ENCODE measurements at places on chromosomes 12 and 14.

GRCh38 chr12:1800401-1801302 is 19.7 kb upstream of the LRTM2 start:
- no peak for DNase-seq

- no peak for DNase-seq
Observed at GRCh38 chr12:62716866-62717525, 218.0 kb downstream of the PPM1H start.

DNA sequence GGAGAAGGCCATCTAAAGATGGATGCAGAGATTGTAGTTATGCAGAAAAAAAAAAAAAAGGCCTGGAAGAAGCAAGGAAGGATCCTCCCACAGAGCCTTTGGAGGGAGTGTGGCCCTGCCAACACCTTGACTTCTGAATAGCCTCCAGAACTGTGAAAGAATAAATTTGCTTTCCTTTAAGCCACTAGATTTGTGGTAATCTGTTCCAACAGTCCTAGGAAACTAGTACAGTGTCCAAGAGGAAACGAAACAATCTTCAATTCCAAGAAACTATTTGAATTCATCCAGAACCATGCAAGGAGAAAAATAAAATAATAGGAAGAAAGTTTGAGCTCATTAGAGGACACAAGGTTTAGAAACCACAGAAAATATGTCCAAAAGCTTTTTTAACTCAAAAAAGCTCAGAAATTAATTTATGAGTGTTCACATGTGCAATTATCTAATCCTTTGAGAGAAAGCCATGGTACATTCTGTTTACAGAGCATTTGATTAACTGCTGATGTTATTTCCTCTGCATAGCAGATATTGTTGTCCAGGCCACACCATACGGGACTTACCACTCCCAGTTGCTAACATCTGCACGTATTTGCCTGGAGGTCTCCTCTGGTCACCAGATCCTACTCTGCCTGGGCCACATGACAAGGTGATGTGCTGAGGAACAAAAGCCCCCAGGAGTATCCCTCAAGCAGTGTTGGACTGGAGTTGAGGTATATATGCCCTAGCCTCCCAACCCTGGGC is 30.0 kb upstream of the STAB2 start:
- DNase-seq = no peak

- DNase-seq = no peak
Observed at GRCh38 chr14:93978735-93979134, 2.4 kb upstream of the ASB2 start.

- DNase-seq = no peak
Observed at GRCh38 chr12:5561057-5561456, 129.1 kb downstream of the NTF3 start.

- DNase-seq = no peak
Observed at GRCh38 chr12:89907659-89908058, 199.0 kb upstream of the ATP2B1 start.

All from stimulated activated CD8-positive, alpha-beta memory T cell treated with anti-CD3 and anti-CD28 coated beads, Interleukin-4, amount 100 ng/mL, for 1 hour (primary cell).